Pancreas (tissue), 10 donors: ENCODE measurements at places on chromosomes 12 and 14.

DNA sequence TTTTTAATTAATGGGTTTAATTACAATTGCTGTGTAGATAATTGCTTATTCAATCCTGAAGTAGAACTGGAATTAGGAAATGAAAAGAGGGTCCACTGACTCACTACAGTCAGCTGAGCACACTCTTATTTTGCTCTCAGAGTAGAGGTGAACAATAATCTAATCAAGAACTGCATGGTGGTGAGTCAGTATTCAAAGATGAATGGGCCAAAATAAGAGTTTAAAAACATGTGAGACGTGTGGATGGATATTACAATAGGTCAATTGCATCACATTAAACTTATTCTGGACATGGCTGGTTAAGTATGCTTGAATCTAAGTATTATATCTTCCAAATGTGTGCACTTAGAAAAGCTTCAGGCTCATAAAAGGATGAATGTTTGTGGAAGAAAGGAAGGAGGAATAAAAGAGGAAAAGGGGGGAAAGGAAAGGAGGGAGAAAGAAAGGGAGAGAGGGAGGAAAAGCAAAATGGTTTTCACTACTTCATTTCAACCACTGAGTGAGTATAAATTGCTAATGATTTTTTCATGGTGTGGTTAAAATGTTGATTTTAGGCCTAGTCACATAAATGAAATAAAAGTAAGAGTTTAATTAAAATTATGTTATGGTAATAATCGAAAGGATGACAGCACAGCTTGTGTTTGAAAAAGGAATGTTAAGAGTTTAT is 27.0 kb upstream of the EEA1 start:
- no peak overlapping the region for H3K4me3 ChIP-seq
- no peaks in the 10 kb centered on the region for H3K4me1 ChIP-seq
- no peaks in the 10 kb centered on the region for H3K36me3 ChIP-seq
- no peak overlapping the region for H3K27ac ChIP-seq
- no peaks in the 10 kb centered on the region for H3K27me3 ChIP-seq

DNA sequence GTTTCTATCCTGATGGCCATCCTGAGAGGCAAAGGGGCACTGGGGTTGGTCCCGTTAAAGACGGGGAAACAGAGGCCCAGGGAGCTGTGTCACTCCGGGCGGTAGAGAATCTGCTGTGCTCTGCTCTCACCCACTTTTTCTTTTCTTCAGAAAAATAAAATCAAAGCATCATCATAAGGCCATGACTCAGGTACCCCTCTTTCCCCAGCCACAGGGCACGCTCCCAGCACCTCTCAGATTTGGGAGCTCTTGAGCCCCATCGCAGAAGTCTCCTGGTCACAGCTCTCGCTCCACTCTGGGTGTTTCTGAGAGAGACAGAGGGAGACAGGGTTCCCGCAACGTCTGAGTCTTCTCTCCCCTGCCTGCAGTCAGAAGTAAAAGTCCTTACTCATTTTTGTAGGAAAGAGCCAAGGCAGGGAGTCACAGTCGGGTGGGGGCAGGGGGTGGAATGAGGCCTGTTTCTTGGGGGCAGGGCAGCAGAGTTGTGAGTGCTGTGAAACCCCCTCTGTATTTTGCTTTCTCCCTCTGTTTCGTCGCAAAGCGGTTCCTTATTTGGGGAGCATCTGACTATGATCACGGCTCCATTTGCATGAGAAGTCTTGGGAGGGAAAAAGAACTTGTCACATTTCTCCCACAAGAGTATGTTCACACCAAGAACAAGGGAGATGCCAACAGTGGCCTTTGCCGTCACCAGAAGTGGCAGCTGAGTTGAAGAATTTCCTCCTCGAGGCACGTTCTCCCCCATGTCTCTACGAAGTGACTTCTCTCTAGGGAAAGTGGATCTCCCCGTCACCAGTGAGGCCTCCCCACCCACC is 139.0 kb downstream of the BCL11B start:
- H3K27me3 ChIP-seq: no peaks in the 10 kb centered on the region
- H3K36me3 ChIP-seq: no peaks in the 10 kb centered on the region
- H3K4me1 ChIP-seq: no peaks in the 10 kb centered on the region
- no peak overlapping the region for H3K4me3 ChIP-seq

- peaks cover 22% of the 10 kb centered on the region for H3K4me1 ChIP-seq
- H3K27me3 ChIP-seq: no peaks in the 10 kb centered on the region
- H3K4me3 ChIP-seq: no peak overlapping the region
These were observed 345.0 kb downstream of the SLC16A7 start for GRCh38 chr12:59940631-59941342.

DNA sequence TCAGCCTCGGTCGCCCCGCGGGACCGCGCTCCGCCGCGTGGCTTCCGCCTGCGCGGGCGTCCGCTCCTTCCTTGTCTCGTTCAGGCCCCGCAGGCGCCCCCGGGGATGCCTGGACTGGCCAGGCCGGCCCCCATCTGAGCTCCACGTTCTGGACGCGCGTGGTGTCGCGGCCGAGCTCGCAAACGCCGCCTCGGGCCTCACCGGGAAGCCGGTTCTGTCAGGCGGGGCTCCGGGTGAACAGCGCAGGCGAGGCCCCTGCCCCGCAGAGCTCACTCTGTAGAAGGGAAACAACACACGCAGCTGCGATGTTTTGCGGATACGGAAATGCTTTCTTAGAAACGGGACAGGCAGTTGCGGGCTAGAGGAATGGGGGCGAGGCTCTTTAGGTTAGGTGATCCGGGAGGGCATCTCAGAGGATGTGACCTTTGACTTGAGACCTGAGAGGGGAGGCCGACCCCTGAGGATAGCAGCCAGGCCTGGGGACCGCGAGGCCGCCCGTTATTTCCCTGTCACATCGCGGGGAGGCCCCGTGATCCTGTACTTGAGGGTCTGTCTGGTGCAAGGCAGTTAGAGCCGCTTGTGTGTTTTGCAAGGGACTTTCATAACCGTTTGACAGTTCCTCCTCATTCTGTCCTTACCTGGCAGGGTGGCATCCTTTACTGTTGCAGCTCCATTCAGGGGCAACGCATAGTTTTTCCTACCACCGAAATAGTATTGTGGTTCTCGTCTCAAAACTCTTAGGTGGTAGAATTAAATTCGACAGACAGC is 584 bp downstream of the VRK1 start:
- H3K4me3 ChIP-seq: peak overlapping the region; percentile 72
- no peaks in the 10 kb centered on the region for H3K36me3 ChIP-seq
- no peaks in the 10 kb centered on the region for H3K27me3 ChIP-seq
- H3K27ac ChIP-seq: no peak overlapping the region

DNA sequence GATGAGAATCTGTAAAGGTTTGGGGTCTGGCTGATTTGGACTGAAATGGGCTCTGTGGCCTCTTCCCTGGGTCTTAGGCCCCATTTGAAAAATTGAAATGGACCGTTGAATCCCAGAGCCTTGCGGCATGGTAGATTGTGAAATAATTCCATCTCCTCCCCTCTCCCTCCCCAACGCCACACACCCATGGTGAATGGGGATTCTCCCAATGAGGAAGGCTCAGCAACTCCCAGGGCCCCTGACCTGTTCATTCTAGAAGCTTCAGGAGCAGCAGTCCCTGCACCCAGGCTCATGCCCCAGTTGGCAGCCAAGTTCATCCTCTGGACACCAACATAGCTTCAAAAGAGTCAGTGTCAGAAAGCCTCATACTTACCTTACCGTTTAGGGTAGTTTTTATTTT is 217.4 kb downstream of the ZFP36L1 start:
- H3K27ac ChIP-seq: no peak overlapping the region
- H3K36me3 ChIP-seq: no peaks in the 10 kb centered on the region
- H3K4me3 ChIP-seq: no peak overlapping the region
- no peaks in the 10 kb centered on the region for H3K27me3 ChIP-seq
- H3K4me1 ChIP-seq: peaks cover 5% of the 10 kb centered on the region
- no peak for DNase-seq

DNA sequence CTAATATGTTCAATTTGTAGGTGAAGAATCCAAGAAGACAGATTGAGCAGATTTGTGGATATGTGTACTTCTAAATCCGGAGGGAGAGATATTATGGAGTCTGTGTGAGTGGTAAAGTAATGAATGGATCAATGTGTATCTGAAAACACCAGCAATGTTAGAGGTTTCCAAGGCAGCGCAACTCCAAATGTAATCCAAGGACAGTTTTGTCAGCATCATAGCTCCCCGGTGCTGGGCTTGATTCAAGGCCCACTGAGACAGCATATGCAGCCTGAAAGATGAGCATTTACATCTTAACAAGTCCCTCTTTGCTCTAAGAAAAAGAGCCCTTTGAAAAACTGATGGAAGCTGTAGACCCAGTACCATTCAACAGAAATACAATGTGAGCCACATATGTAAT is 38.3 kb upstream of the FRMD6 start:
- DNase-seq: no peak
- no peak overlapping the region for H3K27ac ChIP-seq
- no peaks in the 10 kb centered on the region for H3K27me3 ChIP-seq
- no peaks in the 10 kb centered on the region for H3K4me1 ChIP-seq
- no peak overlapping the region for H3K4me3 ChIP-seq
- no peaks in the 10 kb centered on the region for H3K36me3 ChIP-seq

DNA sequence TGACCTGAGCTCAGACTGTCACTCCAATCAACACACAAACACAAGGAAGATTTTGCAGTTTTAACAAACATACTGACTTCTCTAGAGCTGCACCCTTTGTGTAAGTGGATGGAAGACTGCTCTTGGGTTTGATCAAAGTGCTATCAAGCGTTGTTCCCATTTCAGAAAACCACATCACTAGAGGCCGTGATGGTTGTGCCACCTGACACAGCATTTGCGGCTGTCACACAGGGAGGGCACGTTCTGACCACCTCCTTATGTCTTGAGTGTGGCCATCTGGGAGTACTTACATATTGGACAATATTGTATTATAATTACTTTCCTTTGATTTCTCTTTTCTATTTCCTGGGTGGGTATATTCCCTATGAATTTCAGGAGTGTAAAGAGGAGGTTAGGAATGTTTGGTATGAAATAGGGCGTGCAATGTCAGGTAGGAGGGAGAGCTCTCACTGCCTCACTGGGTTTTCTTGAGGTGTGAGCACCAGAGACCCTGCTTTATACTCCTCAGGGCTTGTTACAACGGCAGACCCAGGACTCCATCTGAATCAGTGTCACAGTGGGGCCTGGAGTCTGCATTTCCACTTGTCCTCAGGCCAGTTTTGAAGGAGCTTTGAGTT is 74.3 kb downstream of the SYNE3 start:
- no peak overlapping the region for H3K4me3 ChIP-seq
- H3K36me3 ChIP-seq: no peaks in the 10 kb centered on the region
- H3K4me1 ChIP-seq: no peaks in the 10 kb centered on the region
- no peak for DNase-seq

- DNase-seq: no peak
- no peaks in the 10 kb centered on the region for H3K36me3 ChIP-seq
- H3K4me3 ChIP-seq: no peak overlapping the region
- H3K4me1 ChIP-seq: no peaks in the 10 kb centered on the region
- H3K27me3 ChIP-seq: no peaks in the 10 kb centered on the region
These were observed 176.8 kb downstream of the APAF1 start for GRCh38 chr12:98821866-98822265.

GRCh38 chr14:43411841-43412240 is 1095.2 kb downstream of the FSCB start:
- no peak overlapping the region for H3K4me3 ChIP-seq
- no peak for DNase-seq
- H3K27ac ChIP-seq: no peak overlapping the region
- peaks cover 16% of the 10 kb centered on the region for H3K4me1 ChIP-seq

GRCh38 chr12:59010941-59011340 is 90.6 kb upstream of the LRIG3 start:
- H3K4me3 ChIP-seq: no peak overlapping the region
- H3K27ac ChIP-seq: no peak overlapping the region
- no peak for DNase-seq

- no peaks in the 10 kb centered on the region for H3K4me1 ChIP-seq
- no peaks in the 10 kb centered on the region for H3K36me3 ChIP-seq
- no peaks in the 10 kb centered on the region for H3K27me3 ChIP-seq
- no peak for DNase-seq
These were observed 8.5 kb downstream of the RDH16 start for GRCh38 chr12:56948881-56949280.

DNA sequence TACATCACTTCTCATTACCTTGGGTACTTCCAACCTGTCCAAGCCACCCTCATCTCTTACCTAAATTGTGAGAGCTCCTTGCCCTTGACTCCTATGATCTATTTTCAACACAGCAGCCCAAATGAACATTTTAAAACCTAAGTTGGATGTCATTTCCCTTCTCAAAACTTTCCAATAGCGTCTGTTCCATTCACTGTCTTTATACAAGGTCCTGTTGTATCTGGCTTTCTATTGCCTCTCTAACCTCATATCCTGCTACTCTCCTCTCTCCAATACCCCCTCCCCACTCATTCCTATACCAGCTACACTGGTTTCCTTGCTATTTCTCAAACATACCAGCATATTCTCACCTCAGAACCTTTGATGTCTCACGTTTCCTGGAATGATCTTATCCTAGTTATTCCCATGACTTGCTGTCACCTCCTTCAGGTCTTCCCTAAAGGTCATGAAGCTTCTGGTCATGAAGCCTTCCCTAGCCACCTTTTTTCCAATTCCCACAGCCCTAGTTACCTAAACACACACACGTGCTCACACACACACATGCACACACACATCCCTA is 4.1 kb upstream of the KANSL2 start:
- no peak overlapping the region for H3K4me3 ChIP-seq
- no peak for DNase-seq
- no peaks in the 10 kb centered on the region for H3K27me3 ChIP-seq
- no peaks in the 10 kb centered on the region for H3K4me1 ChIP-seq

DNA sequence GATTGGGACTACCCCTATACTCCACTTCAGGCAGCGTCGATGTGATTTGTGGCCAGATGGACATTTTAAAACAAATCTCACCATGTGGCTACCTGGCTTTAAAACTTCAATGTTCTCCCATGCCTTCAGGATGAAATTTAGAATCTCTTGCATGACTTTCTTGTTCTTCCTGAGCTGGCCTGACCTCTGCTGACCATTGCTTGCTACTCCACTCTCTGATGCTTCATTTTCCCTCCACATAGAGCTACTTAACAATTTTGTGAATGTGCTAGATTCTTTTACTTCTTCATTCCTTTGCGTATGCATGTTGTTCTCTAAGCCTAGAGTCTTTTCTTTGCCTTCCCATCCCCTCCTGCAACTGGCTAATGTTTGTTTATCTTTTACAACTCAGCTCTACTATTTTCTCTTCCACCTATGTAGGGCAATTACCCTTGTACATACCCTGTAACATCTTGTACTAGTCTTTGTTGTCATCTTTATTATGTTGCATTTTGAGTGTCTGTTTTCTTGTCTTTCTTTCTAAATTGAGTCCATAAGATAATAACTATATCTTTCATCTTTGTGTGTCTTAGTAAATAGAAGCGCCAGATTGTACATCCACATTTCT is 41.2 kb downstream of the YLPM1 start:
- no peaks in the 10 kb centered on the region for H3K36me3 ChIP-seq
- H3K27ac ChIP-seq: no peak overlapping the region
- H3K4me3 ChIP-seq: no peak overlapping the region
- no peak for DNase-seq
- no peaks in the 10 kb centered on the region for H3K4me1 ChIP-seq
- H3K27me3 ChIP-seq: no peaks in the 10 kb centered on the region

GRCh38 chr14:20493634-20494033 is 11.7 kb upstream of the RNASE10 start:
- no peak overlapping the region for H3K27ac ChIP-seq
- H3K4me3 ChIP-seq: no peak overlapping the region
- no peaks in the 10 kb centered on the region for H3K36me3 ChIP-seq
- no peak for DNase-seq
- H3K27me3 ChIP-seq: no peaks in the 10 kb centered on the region
- no peaks in the 10 kb centered on the region for H3K4me1 ChIP-seq
